IPS DF 6.9 (cell line): ENCODE measurements at places on chromosomes 4 and X.

GRCh38 chrX:25039036-25039435, 23.3 kb upstream of the ARX start:
- DNase-seq: no peak

- no peak for DNase-seq
Measured at GRCh38 chrX:107775000-107775733, 420 bp downstream of the TSC22D3 start.

- no peak for DNase-seq
Measured at GRCh38 chr4:80006935-80007744, 65.9 kb downstream of the ANTXR2 start.

- peak; percentile 71 for DNase-seq
Measured at GRCh38 chr4:112648263-112649054, 11.5 kb downstream of the LARP7 start.

- no peak for DNase-seq
Measured at GRCh38 chrX:10111364-10112148, 45.2 kb upstream of the CLCN4 start.

DNA sequence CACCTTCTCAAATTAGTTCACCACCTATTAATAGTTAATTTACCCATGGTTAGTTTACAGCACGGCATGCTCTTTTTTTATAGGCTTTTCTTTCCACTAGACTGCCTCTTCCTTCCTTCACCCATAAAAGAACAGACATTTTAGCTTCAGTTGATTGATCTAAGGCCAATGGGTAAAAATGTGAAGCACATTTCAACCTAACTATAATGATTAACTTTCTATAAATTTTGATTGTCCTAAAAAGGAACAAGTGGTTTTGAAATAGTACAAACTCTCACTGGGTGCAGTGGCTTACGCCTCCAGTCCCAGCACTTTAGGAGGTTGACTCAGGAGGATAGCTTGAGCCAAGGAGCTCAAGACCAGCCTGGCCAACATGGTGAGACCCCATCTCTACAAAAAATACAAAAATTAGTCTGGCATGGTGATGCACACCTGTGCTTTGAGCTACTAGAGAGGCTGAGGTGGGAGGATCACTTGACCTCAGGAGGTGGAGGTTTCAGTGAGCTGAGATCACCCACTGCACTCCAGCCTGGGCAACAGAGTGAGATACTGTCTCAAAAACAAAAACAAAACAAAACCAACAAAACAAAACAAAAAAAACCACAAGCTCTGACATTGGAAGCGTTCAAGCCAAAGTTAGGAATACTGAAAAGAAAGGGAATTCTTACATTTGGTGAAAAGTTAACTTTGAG, 89.9 kb upstream of the FAT1 start:
- no peak for DNase-seq

DNA sequence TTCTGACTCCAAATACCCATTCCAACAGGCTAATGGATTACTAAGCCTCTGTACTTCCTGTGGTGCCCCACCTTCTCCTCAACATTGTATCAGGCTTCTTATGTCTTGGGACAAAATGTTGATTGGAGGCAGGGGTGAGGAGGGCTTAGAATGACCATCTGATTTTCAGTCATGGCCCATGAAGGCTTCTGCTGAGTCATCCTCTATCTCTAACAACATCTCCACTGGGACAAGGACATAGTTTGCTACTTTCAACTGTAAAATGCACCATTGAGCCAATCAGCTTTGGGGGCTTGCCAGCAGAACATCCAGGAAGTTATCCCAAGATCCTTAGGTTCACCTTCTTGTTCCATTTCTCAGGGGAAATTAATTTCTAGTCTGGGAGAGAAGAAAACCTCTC, 29.5 kb downstream of the MAGEB17 start:
- no peak for DNase-seq

DNA sequence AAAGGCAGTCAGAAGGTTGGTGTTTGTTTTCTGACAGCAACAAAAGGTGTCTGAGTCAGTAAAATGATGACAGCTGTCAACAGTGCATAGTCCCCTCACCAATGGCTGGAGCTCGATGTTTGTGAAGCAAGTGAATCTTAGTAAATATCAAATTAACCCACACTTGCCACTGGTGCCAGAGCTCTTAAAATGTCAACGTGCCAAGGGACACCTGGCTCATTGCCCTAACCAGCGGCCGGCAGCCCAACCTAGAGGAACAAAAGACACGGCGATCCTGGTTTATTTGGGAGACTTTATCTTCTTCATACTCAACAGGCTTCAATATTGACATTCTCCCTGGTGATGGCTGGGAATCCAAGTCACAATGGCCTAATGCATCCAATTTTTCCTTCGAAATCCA, 143.4 kb downstream of the CPEB2 start:
- no peak for DNase-seq

- no peak for DNase-seq
Measured at GRCh38 chrX:37658343-37659030, 27.1 kb upstream of the XK start.

DNA sequence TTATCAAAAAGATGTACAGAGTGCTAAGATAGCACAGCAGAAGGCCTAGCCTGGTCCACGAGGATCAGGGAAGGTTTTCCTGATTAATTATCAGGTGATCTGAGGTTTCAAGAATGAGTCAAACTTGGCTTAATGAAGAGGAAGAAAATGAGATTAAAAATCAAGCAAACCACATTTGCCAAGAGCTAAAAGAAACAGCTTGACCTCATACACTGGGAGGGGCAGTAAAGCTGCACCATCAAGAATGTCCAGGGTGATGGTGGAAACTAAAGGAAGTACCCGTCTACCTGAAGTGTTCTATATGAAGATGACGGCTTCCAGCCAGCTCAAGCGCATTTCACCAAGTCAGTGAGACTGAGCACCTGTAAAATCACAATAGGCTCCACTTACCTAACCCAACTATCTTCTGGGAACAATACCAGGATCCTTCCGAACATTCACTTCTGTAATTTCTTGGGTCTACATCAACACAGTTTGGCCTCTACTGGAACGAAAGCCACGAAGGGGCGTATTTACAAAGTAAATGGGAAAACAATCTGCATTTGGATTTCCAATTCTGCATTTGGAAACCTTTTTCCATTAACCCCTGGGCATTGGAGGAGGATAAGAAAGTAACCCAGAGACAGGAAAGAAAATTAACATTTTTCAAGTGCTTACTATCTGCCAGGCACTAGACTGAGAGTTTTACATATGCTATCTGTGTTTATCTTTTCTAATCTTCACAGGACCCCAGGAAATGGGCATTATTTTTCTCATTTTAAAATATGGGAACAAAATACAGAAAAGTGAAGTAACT, 114.0 kb upstream of the DCLK2 start:
- DNase-seq: no peak

- DNase-seq: no peak
Measured at GRCh38 chr4:110231869-110232268, 33.5 kb upstream of the ELOVL6 start.

DNA sequence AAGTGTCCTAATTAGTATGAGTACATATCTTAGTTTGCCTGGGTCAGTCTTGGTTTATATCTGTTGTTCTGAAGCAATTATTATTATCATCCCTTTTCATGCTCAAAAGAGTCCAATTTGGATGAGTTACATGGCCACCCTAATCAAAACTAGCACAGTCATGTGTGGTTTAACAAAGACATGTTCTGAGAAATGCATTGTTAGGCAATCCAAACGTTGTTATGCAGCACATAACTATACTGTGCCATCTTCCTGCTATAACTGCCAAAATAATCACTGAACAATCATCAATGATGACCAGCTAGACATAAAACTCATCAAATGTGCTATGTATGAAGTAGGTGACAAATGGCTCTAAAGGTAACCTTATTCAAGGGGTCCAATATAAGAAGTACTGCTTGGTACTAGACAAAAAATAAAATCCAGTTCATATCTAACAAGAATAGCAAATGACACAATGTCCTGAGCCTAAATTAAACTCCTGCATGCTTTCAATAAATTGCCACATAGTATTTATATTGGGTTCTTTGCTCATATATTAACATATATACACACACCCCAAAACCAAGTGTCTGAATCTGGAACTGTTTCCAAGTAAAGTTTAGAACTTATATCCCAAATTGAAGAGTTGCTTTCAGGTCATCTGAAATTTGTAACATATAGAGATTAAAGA, 41.9 kb downstream of the CNOT6L start:
- no peak for DNase-seq

DNA sequence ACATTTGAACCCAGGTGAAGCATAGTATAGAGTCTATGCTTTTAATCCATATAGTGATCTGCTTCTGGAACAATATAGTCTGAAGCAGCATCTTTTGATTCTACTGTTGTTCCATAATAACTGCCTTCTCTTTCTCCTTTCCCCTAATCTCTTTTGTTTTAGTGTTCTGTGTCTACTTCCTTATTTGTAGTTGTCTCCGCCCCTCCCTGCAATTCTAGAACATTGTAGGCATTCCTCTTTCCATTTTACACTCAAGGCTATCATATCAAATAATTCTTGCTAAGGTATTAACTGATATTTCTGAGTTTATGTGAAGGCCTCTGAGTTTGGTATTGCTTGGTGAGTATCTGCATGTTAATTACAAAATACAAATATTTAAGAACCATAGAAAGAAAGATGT, 11.6 kb downstream of the BLTP1 start:
- DNase-seq: no peak

GRCh38 chr4:133943081-133943480, 258.5 kb downstream of the PABPC4L start:
- DNase-seq: peak; percentile 4

DNA sequence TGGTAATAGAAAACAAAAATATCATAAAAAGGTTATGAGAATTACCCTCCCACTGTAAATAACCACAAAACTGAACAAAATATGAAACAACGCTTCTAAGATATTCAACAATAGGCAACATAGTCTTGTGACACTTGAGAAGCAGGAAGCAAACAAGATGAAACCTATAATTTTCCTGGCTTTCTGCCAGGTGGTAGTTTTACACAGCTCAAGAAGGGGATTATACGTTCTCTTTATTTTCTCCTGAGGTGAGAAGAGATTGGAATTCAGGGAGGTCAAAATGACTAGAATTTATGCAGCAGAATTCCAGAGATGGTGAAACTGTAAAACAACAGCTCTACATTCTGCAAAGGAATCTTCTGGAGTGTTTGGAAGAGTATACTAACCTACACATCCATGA, 186.0 kb downstream of the HHIP start:
- no peak for DNase-seq

- no peak for DNase-seq
Measured at GRCh38 chr4:168881781-168882420, 128.2 kb downstream of the CBR4 start.

GRCh38 chr4:41727861-41728572, 20.5 kb downstream of the PHOX2B start:
- no peak for DNase-seq

- no peak for DNase-seq
Measured at GRCh38 chr4:5447755-5448154, 260.6 kb downstream of the EVC2 start.

DNA sequence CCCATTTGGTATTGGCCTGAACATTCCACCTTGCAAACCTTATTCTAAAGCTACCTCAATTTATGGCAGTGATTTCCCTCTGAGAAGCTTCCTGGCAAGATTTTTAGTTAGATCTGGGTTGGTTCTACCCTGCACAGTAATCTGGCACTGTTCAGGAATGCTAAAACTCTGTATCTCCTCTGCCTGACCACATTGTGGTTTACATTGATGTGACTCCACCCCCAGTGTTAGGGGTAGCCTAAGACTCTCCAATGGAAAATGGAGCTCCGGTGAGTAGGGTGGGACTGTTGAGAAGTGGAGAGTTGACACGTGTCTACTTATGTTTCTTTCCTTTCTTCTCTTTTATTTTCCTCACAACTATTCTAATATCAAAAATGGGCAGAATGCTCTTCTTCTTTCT, 45.4 kb downstream of the BMPR1B start:
- no peak for DNase-seq

DNA sequence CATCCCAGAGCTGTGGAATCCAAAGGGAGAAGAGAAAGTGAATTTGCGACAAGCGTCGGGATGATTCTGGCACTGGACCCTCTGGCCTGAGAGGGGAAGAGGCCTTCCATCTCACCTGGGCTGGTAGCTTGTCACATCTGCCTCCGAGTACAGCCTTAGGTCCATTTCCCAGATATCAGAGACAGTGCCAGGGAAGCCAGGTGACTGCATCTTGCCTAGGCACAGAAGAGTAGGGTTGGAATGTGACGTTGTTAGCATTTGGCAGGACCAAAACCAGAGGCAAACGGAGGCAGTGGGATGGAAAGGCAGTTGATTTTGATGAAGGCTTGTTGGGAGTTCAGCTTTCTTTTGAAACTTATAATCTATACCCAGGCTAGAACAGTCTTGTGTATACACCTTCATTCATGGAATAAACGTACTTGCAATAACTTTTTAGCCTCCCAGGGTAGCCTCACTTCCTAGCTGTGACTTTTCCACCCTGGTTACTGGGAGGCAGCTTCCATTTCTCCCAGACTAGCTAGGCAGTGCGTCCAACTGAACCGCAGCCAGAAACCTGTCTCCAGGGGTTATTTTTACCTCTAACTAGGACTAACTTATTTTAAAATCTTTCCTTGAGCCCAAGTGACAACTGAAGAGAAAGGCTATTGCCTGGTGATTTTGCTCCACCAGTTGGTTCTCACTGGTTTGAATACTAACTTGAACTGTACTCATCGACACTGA, 5.9 kb downstream of the SOD3 start:
- DNase-seq: no peak

- no peak for DNase-seq
Measured at GRCh38 chr4:180314972-180315371, 1928.2 kb upstream of the TENM3 start.

GRCh38 chr4:74675673-74676279, 118.5 kb downstream of the BTC start:
- peak; percentile 33 for DNase-seq

DNA sequence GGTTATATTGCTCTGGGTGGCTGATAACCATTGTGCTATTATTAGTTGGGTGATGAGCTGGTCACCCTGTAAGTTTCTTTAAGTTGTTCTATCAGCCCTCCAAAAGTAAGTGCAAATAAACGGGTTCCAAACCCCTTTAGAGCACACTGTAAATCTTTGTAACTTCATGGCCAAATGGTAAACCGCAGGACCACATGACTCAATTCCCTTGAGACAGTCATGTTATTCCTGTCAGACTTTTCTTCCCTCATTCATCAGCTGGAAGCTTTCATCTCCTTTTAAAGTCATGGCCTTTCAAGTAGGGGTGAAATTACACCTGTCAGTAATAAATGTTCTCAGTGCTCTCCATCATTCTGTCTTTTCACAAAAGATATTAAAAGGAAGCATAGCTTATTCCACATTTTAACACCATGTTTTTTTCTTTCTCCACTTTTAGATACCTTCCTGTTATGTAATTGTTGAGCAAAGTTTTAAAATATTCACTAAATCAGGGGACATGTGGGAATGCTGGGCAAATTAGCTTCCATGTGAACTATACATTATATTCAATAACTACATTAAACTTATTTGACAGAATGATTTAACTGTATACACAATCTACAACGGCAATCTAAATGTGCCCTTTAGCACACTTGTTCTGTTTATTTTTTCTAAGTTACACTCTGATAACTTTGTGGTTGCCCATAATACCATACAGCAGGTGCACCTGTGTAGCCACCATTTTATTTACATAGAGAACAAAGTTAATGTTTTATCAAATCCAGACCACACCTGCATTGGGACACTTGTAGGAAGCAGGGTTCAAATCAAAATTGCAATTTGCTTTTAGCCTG, 275.5 kb downstream of the CFAP299 start:
- no peak for DNase-seq

GRCh38 chrX:133859860-133860259, 125.5 kb downstream of the GPC3 start:
- DNase-seq: no peak
